GM12864 (cell line): ENCODE measurements at places on chromosomes 1 and 21.

- no peak for DNase-seq
Observed at GRCh38 chr1:11354893-11355553, 82.0 kb downstream of the UBIAD1 start.

DNA sequence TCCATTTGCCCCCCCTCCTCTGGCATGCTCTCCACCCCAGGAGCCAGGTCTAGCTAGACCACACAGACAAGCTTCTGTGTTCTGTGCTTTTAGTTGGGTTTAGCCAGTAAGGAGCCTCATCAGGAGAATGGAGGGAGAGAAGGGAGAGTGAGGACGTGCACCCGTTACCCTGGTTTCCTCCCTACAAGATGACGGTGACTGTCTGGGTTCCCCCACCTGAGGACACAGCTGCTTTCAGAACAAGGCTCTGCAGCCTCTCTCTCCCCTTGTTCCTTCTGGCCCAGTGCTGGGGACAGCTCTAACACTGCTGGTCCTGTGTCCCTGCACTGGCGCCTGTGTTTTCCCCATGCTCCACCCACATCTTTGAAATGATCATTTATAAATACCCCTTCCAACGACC, 184.4 kb upstream of the GALNT2 start:
- DNase-seq: no peak

- no peak for DNase-seq
Observed at GRCh38 chr1:79726911-79727310, 720.4 kb upstream of the ADGRL4 start.

- no peak for DNase-seq
Observed at GRCh38 chr1:161198897-161199431, at the start of gene ADAMTS4. TSS of gene ADAMTS4 (minus strand) at chr1:161199054. CDS start at chr1:161198627, 427 bp downstream.

GRCh38 chr1:56395776-56396175, 183.6 kb downstream of the PLPP3 start:
- DNase-seq: no peak

GRCh38 chr21:33089395-33090119, 19.6 kb downstream of the OLIG1 start:
- DNase-seq: no peak
